Activated naive CD8-positive, alpha-beta T cell treated with anti-CD3 and anti-CD28 coated beads, Interleukin-2, amount 10 ng/mL, durations not matched to agents 7 days and 5 days (primary cell): ENCODE measurements at places on chromosomes 5 and 9.

- peaks cover 5% of the 10 kb centered on the region for H3K27me3 ChIP-seq
- peak; percentile 32 for DNase-seq
- no peak overlapping the region for H3K27ac ChIP-seq
- H3K4me3 ChIP-seq, result no peak overlapping the region
Measured at GRCh38 chr5:174951151-174951780, 226.9 kb downstream of the MSX2 start.

- no peak overlapping the region for H3K27ac ChIP-seq
- H3K4me1 ChIP-seq, result peaks cover 20% of the 10 kb centered on the region
- H3K36me3 ChIP-seq, result no peaks in the 10 kb centered on the region
- no peak for DNase-seq
- H3K27me3 ChIP-seq, result no peaks in the 10 kb centered on the region
Measured at GRCh38 chr5:139662617-139663016, 14.5 kb downstream of the CXXC5 start.

GRCh38 chr5:6634306-6634705 is 1.1 kb downstream of the SRD5A1 start:
- peak overlapping the region; percentile 85 for H3K27ac ChIP-seq
- DNase-seq, result no peak
- no peaks in the 10 kb centered on the region for H3K27me3 ChIP-seq

- no peak overlapping the region for H3K27ac ChIP-seq
- H3K36me3 ChIP-seq, result peaks cover 56% of the 10 kb centered on the region
- H3K4me1 ChIP-seq, result no peaks in the 10 kb centered on the region
- H3K4me3 ChIP-seq, result no peak overlapping the region
- no peak for DNase-seq
- no peaks in the 10 kb centered on the region for H3K27me3 ChIP-seq
Measured at GRCh38 chr5:116303340-116303739, 218.5 kb downstream of the COMMD10 start.

DNA sequence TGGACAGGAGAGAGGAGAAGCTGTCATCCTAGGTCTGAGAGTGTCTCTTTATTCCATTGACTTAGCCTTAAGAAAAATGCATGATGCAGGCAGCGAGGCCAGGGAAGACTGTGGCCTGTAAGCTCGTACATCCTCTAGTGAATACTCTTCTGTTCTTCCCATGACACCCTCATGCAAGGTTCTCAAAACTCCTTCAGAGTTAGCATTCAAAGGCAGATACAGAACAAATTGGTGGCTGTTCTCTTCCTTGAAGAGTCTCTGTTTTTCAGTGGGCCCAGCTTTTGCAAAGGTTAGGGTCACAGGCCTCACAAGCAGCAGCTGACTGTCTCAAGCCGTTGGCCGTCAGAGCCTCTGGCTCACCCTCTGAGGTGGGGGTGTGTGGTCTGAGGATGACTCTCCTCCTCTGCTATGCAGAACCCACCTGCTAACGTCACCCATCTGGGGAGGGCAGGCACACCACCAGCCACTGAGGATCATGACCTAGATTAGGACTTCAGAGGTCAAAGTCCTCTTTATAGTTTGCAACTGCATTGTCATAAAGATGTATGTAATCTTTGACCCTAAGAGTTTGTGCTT is 15.1 kb downstream of the ADCY2 start:
- H3K36me3 ChIP-seq, result no peaks in the 10 kb centered on the region
- H3K27me3 ChIP-seq, result no peaks in the 10 kb centered on the region
- no peak for DNase-seq
- no peaks in the 10 kb centered on the region for H3K4me1 ChIP-seq
- no peak overlapping the region for H3K4me3 ChIP-seq

- DNase-seq, result no peak
- no peaks in the 10 kb centered on the region for H3K36me3 ChIP-seq
- no peaks in the 10 kb centered on the region for H3K27me3 ChIP-seq
- H3K4me1 ChIP-seq, result peaks cover 23% of the 10 kb centered on the region
- no peak overlapping the region for H3K4me3 ChIP-seq
- H3K27ac ChIP-seq, result no peak overlapping the region
Measured at GRCh38 chr9:35906923-35907699, 1.1 kb downstream of the HRCT1 start.

- no peaks in the 10 kb centered on the region for H3K36me3 ChIP-seq
- H3K27me3 ChIP-seq, result no peaks in the 10 kb centered on the region
- H3K27ac ChIP-seq, result no peak overlapping the region
- no peak overlapping the region for H3K4me3 ChIP-seq
- peaks cover 7% of the 10 kb centered on the region for H3K4me1 ChIP-seq
Measured at GRCh38 chr9:8366161-8366926, 566.8 kb upstream of the DMAC1 start.

- H3K4me1 ChIP-seq, result peaks cover 3% of the 10 kb centered on the region
- peak; percentile 30 for DNase-seq
- H3K27me3 ChIP-seq, result peaks cover 61% of the 10 kb centered on the region
- H3K27ac ChIP-seq, result no peak overlapping the region
- H3K36me3 ChIP-seq, result no peaks in the 10 kb centered on the region
Measured at GRCh38 chr5:114362197-114362976, 517 bp downstream of the KCNN2 start.

DNA sequence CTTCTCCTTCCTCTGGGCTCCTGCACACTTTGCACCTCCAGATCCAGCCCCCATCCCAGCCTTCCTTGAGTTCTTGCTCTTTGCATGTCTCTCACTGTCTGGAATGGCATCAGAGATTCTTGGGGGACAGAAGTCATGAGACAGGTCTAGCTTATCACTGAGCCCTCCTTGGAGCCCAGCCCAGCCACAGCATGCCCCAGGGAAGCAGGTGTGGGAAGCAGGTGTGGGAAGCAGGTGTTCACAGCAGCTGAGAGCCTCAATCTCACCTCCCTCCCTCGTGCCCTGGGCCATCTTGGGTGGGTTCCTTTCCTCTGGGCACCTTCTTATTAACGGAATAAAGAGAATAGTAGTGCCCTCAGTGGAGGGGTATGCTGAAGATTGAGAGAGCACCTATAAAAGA is 27.2 kb downstream of the SLC6A7 start:
- H3K36me3 ChIP-seq, result no peaks in the 10 kb centered on the region
- no peak for DNase-seq
- no peaks in the 10 kb centered on the region for H3K4me1 ChIP-seq
- H3K27ac ChIP-seq, result no peak overlapping the region
- H3K27me3 ChIP-seq, result peaks cover 27% of the 10 kb centered on the region
- no peak overlapping the region for H3K4me3 ChIP-seq

GRCh38 chr9:116275418-116276195 is 122.0 kb downstream of the PAPPA start:
- no peak for DNase-seq
- no peaks in the 10 kb centered on the region for H3K4me1 ChIP-seq
- H3K27ac ChIP-seq, result no peak overlapping the region
- H3K36me3 ChIP-seq, result no peaks in the 10 kb centered on the region
- H3K4me3 ChIP-seq, result no peak overlapping the region
- no peaks in the 10 kb centered on the region for H3K27me3 ChIP-seq

DNA sequence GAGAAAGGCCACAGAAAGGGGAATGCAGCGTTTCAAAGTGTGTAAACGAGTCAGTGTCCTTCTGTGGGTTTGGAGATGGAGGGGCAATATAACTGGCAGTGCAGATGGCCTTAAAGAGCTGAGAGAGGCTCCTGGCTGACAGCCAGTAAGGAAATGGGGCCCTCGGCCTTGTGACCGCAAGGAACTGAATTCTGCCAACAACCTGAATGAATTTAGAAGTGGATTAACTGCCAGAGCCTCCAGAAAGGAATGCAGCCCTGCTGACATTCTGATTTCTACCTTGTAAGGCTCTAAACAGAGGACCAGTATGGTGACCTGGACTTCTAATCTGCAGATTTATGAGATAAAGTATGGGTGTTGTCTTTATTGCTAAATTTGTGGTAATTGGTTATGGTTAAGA is 17.5 kb upstream of the NREP start:
- peaks cover 3% of the 10 kb centered on the region for H3K4me1 ChIP-seq
- no peak for DNase-seq
- peaks cover 15% of the 10 kb centered on the region for H3K27me3 ChIP-seq
- no peak overlapping the region for H3K27ac ChIP-seq
- H3K4me3 ChIP-seq, result no peak overlapping the region

DNA sequence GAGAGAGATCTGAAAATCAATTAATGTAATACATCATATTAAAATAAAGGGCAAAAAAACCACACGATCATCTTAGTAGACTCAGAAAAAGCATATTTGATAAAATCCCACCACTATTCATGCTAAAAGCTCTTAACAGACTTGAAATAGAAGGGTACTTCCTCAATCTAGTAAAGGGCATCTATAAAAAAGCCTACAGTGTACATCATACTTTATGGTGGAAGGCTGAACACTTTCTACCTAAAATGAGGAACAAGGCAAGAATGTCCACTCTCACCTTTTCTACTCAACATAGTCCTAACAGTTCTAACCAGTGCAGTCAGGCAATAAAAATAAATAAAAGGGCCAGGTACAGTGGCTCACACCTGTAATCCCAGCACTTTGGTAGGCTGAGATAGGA is 38.9 kb downstream of the POLK start:
- DNase-seq, result no peak
- H3K27ac ChIP-seq, result no peak overlapping the region
- H3K36me3 ChIP-seq, result peaks cover 37% of the 10 kb centered on the region
- no peaks in the 10 kb centered on the region for H3K4me1 ChIP-seq

GRCh38 chr5:102988459-102988858 is 131.5 kb downstream of the GIN1 start:
- no peak overlapping the region for H3K27ac ChIP-seq
- peaks cover 2% of the 10 kb centered on the region for H3K27me3 ChIP-seq

DNA sequence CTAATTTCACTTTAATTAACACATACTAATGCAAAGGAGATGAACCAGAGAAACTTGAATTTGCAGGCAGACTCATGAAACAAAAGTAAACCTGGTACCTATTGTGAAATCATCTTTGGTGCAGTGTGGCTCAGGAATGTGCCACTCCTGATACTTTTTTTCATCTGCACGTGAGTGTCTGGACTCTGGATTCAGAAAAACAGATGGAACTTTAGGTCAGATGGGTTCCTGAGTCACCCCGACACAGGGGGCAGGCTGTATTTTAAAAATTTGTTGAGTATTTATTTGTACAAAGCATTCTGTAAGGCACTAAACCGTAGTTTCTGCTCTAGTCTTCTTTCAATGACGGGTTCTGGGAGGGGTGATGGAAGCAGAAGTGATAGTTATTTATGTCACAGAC is 52.2 kb upstream of the TUT7 start:
- H3K36me3 ChIP-seq, result no peaks in the 10 kb centered on the region
- H3K27ac ChIP-seq, result no peak overlapping the region
- peaks cover 3% of the 10 kb centered on the region for H3K4me1 ChIP-seq
- no peak for DNase-seq
- H3K27me3 ChIP-seq, result peaks cover 3% of the 10 kb centered on the region

GRCh38 chr5:112348915-112349314 is 70.2 kb downstream of the EPB41L4A start:
- no peaks in the 10 kb centered on the region for H3K4me1 ChIP-seq
- no peak for DNase-seq
- no peak overlapping the region for H3K4me3 ChIP-seq
- no peaks in the 10 kb centered on the region for H3K36me3 ChIP-seq

DNA sequence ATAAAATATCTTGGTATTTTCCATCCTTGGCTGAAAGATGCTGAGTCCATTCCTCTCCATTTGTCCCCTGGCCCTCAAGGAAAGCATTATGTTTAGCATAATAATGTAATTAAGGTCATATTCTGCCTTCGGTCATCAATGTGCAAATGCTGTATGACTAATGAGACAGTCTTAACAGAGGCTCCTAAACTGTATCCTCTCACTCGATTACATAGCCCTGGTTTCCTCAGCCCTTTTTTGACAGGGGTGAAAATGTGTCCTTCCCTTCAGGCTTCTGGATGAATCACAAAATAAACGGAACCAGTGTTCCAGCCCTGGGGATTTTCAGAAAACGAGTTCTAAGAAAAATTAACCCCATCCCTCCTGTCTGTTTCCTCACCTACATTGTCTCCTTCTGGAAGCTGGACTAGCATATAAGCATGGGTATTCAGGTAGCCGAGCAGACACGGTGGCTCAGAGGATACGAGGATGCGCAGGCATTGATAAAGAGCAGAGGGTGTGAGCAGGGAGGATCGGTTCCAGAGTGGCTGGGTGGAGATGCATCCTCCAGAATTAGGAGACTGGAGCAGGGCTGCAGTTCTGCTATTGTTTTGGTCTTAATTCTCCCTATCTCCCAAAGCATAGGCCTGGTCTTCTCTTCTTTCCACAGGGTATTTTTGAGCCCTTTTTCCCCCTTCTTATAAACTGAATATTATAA is 742.9 kb downstream of the TLR4 start:
- H3K27me3 ChIP-seq, result no peaks in the 10 kb centered on the region
- no peak overlapping the region for H3K27ac ChIP-seq
- no peaks in the 10 kb centered on the region for H3K4me1 ChIP-seq
- DNase-seq, result no peak

DNA sequence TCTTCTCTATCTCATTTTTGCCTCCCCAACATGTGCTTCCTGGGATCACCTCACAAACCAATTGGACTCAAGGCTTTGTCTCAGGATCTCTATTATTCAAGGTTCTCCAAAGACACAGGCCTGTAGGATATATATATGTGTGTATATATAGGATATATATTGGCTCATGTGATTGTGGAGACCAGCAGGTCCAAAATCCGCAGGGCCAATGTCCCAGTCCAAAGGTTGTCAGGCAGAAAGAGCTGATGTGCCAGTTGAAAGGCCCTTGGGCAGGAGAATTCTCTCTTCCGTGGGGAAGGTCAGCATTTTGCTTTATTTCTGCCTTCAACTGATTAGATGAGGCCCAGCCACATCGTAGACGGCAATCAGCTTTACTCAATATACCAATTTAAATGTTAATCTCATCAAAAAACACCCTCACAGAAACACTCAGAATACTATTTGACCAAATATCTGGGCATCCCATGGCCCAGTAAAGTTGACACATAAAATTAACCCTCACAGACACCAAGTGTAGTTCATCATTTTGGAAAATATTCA is 1.3 kb upstream of the FBLL1 start:
- no peak overlapping the region for H3K27ac ChIP-seq
- peaks cover 4% of the 10 kb centered on the region for H3K4me1 ChIP-seq
- no peak overlapping the region for H3K4me3 ChIP-seq
- H3K27me3 ChIP-seq, result peaks cover 38% of the 10 kb centered on the region

DNA sequence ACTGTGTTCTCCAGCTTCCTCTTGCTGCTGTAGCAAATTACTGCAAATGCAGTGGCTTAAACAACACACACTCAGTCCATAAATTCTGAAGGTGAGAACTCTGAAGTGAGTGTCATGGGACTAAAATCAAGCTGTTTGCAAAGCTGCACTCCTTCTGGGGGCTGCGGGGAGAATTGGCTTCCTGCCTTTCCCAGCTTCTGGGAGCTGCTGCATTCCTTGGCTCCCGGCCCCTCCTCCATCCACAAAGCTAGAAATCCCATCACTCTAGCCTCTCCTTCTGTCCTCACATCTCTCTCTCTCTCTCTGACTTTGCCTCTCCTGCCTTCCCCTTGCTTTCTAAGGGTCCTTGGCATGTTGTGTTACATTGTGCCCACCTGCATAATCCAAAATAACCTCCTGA is 14.2 kb upstream of the MED10 start:
- no peaks in the 10 kb centered on the region for H3K4me1 ChIP-seq
- no peak overlapping the region for H3K27ac ChIP-seq
- no peaks in the 10 kb centered on the region for H3K36me3 ChIP-seq
- H3K4me3 ChIP-seq, result no peak overlapping the region
